ENCODE measurements at places on chromosomes 2 and 18. TPM values are rescaled to one million over a fixed set of nuclear protein-coding genes. Genes with fewer than 3 reads are reported as not detected.

The TDRD15 gene
- not detected for total RNA-seq

DNA sequence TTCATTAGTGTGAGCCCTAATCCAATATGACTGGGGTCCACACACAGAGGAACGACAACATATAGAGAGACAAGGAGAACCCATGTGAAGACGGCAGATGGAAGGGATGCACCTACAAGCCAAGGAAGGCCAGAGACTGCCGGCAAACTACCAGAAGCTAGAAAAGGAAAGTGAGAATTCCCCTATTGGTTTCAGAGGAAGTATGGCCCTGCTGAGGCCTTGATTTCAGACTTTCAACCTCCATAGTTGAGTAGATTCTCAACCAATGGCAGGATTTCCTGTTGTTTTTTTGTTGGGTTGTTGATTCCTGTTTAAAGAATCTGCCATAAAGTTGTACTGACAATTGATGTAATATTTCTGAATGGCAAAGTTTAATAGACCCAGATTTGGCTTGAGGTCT lies 241.5 kb downstream of the SATB2 start:
- DNase-seq = no peak

DNA sequence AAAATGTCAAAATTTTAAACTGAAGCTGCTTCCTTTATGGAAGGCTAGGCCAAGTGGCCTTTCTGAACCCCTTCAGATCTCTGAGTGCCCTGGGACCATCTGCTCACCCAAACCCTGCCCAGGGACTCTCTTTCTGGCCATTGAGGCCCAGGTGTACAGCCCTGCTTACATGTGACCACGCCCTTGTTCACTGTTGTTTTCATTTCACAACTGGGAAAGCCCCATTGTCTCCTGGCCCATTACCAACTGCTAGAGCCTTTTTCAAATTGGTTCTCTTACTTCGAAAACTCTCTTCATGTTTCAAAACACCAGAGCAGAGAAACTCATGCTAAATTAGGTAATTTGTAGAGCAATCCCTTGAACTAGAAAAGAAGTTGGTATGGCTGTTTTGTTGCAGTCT lies 219.5 kb upstream of the TANK start:
- DNase-seq = peak; percentile 23

GRCh38 chr2:181190711-181191110 lies 210.3 kb downstream of the UBE2E3 start:
- no peak for DNase-seq

The NBAS gene
- 48.4 TPM for total RNA-seq

GRCh38 chr2:216012133-216012829 lies 1.1 kb downstream of the MREG start:
- DNase-seq = peak; percentile 95

DNA sequence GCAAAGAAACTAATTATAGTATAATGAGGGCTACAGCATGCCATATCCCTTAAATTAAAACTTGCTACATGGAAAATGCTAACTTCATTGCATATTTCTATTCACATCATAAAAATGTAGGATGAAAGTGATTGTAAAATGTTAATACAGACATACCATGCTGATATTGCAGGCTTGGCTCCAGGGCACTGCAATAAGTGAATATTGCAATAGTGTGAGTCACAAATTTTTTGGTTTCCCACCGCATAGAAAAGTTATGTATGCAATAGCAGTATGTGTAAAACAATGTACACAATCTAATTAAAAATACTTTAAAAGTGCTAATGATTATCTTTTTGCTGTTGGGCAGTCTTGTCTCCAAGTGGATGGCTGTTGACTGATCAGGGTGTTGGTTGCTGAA lies 162.1 kb downstream of the CD8B2 start:
- no peak for DNase-seq

DNA sequence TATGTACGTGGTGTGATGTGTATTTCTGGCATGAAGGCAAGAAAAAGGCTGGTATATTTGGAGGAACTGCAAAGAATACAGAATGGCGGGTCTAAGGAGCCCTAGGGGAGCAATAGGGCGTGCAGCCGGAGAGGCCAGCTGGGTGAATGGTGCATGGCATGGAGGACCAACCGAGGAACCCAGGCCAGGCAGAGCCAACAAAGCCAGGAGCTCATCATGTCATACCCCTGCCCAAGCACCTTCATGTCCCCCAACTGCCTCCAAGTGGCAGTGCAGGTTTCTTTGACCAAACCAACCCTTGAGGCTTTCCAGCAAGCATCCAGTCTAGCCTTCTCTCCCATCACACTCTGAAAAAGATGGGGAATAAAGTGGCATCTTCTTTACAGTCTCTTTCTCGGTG lies 8.9 kb upstream of the KCNK3 start:
- no peak for DNase-seq

The CNDP1 gene
- total RNA-seq = not detected

DNA sequence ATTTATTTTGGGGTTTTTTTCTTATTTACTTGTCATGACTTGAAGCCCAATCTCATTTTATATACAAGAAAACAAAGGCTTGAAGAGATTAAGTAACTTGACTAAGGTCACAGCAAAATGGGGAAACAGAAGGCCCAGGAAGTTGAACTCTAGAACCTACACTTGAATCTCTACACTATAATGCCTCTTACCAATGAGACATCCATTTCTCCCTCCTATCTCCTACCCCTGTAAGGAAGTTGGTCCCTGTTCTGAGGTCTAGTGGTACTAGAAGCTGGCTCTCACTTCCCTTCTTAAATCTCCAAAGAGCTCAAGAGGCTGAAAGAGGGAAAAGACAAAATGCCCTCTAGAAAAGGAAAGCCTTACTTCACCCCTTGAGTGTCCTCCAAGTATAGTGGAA lies 25.5 kb upstream of the IHH start:
- DNase-seq = no peak

The SLC4A5 gene
- total RNA-seq = 0.14 TPM

- no peak for DNase-seq
Observed at GRCh38 chr2:138335036-138335435, 166.5 kb upstream of the SPOPL start.

DNA sequence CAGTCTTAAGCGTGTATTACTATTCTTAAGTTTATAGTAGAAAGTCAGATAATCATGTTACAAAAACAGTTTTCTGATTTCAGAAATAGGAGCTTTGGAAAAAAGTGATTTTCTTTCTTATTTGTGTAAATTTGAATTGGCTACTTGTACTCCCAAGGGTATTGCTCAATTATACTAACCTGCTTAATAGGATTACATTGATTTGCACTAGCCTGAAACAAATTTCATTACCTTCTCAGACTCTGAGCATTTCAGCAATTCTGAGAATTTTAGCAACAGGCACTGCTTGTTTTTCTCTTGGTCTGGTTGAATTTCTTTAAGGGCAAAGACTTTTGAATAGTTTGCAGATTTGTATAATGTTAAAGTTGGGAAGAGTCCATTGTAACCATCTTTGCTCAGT lies 87.2 kb upstream of the NXPH2 start:
- no peak for DNase-seq

GRCh38 chr2:189794310-189794709 lies 10.1 kb downstream of the PMS1 start:
- DNase-seq = no peak

The RND3 gene
- total RNA-seq = 51.8 TPM

The ZAP70 gene
- total RNA-seq = not detected

The RNPEPL1 gene
- 53.4 TPM for total RNA-seq

DNA sequence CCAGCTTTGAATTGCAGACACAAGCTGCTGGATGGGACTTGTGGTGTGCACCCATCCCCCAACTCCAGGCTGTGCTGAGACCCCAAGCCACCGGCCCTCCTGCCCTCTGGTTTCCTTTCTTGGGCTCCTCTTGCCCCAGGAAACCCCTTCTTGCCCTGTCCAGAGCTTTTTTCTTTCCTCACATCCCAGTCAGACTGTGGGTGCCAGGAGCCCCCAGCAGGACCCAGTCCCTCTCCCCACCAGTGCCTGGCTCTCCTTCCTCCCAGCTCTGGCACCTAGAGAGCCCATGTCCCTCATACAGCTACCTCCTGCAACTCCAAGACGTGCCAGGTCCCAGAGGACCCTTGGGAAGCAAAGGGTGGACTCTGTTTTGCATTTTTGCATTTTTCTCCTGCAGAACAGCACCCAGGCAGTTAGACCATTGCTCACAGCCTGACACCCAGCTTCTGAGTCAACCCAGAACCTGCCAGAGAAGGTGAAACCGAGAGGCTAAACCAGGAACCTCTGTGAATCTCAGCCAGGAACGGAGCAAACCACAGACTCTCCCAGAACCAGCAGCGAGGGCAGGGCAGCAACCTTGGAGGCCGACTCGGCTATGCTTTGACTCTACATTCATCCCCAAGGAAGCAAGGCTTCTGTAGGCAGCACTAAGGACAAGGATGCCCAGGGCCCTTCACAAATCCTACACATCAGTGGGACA lies 221.1 kb downstream of the ANAPC1 start:
- no peak for DNase-seq

The IL36RN gene
- not detected for total RNA-seq

DNA sequence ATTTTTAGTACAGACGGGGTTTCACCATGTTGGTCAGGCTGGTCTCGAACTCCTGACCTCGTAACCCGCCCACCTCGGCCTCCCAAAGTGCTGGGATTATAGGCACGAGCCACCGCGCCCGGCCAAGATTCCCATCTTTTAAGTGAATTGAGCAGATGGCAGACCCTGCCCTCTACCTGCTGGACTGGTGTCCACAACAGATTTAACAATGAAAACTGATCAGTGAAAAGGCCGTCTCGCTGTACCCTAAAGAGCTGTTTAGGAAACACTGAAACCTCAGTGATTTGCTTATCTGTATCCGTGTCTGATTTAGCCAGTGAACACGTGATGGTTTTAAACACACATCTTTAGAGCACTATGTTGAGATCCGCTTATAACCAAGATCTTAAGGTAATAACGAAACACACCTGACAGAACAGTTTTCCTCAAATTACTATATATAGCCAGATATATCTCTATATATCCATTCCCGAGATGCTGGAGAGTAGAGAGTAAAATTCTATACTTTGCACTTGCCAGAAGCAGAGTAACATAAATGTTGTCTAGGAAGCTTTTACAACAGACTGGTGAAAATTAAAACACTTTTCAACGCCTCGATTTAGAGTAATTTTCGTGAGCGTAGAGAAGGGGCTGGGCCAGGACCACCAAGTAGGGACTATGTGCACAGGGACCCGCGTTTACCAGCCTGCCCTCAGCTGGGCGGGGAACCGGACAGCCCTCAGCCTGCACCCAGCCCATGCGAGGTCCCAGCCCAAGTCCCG lies 594 bp downstream of the FAM161A start:
- no peak for DNase-seq

The ICA1L gene
- total RNA-seq = 1.7 TPM

The ORC2 gene
- 20.9 TPM for total RNA-seq

GRCh38 chr2:145623136-145623535 lies 1103.2 kb upstream of the ZEB2 start:
- DNase-seq = no peak

The LYPD6 gene
- 7.9 TPM for total RNA-seq

The TUBA3E gene
- total RNA-seq = not detected

DNA sequence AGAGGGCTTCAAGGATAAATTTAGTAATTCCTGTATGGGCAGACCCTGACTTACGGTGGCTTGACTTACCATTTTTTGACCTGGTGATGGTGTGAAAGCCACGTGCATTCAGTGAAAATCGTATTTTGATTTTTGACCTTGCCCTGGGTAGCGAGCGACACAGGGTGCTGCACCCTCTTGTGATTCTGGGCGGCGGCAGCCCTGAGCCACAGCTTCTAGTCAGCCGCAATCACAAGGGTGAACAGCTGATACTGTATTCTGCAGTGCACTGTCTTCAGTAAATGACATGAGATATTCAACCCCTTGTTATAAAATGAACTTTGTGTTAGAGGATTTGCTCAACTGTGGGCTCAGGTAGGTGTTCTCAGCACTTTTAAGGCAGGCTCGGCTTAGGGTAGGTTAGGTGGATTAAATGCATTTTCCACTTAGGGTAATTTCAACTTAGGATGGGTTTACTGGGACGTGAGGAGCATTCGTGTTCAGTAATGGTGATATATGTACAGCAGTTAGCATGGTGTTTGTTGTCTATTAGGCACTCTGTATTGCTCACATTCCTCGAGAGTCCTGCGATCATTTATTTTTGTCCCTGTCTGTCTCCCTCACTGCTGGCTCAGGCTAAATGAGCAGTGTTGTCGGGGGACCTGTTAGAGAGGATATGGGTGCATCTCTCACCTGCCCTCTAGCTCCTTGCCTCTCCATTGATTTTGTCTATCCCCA lies 109.9 kb downstream of the CEP192 start:
- DNase-seq = no peak

- peak; percentile 68 for DNase-seq
Observed at GRCh38 chr2:84906900-84907714, 1.7 kb downstream of the TMSB10 start.

GRCh38 chr2:112967023-112967422 lies 10.8 kb upstream of the IL36G start:
- DNase-seq = no peak

DNA sequence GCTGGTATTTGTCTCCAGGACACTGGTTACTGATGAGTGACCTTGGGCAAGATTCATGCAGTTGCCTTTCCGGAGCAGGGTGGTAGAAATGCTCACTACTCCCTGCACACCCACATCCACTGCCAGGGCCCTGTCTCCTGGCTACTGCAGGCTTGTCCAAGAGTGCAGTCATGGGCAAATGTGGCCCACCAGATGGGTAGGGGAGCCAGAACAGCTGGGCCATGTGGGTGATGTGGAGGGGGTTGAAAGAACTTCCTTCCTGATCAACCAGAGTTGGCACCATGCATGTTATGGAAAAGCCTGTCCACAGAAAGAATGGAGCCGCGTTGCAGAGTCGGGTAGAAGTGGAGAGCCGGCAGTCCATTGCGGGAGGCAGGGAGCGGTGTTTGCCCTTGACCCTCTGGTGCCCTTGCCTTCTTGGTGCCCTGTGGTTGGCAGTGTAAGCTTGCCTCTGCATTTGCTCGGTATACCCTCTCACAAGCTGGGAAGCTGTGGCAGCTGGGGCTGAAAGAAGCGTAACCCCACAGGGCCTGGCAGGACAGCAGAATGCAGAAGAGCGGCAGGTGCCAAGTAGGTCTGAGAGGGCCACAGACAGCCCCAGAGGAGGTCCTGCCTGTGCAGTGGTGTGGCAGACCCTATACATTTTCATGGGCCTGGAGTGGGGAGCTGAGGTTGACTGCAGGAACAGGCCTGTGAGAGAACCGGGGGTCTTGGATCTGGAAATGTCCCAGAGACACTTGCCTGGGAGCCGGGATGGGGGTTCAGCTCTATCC lies 253.2 kb downstream of the TFCP2L1 start:
- no peak for DNase-seq

The KCNK3 gene
- total RNA-seq = 5.1 TPM

DNA sequence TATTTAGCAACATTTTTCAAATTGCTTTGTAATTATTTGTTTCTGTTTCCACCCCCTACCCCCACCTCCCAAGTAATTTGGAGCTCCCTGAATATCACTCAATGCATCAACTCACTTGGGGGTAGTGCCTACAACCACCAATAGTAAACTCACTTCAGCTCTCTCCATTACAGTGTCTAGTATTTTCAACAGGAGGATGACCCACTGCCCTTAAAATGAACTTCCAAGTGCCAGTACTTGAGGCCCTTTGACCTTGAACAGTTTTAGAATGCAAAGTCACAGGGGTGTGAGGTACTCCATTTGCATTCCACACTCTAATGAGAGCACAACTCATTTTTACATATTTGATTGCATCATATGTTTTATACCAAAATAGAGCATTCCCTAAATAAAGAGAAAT lies 523.0 kb downstream of the ERBB4 start:
- no peak for DNase-seq

GRCh38 chr2:200350850-200351285 lies 44.4 kb downstream of the SPATS2L start:
- DNase-seq = peak; percentile 56

The CDH19 gene
- total RNA-seq = not detected
